ENCODE measurements at places on chromosomes 4 and X.
A peak's percentile ranks its signal among the peaks of the same experiment; 100 is the strongest.

- no peak for DNase-seq
These were observed 56.6 kb upstream of the BCOR start for GRCh38 chrX:40154250-40154852.

- DNase-seq = no peak
These were observed 60.7 kb upstream of the ALB start for GRCh38 chr4:73343432-73343831.

DNA sequence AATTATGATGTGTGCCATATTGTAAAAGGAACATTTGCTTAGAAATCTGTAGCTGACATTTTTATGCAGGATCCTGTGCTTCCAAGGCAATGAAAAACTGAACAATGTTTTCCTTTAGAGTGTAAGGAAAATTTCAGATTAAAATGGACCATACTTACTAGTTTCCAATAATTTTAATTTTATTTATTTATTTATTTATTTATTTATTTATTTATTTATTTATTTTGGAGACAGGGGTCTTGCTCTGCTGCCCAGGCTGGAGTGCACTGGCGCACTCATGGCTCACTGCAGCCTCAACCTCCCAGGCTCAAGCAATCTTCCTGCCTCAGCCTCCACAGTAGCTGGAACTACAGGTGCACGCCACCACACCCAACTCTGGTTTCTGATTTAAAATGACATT, 369.8 kb upstream of the HAND2 start:
- DNase-seq = no peak

DNA sequence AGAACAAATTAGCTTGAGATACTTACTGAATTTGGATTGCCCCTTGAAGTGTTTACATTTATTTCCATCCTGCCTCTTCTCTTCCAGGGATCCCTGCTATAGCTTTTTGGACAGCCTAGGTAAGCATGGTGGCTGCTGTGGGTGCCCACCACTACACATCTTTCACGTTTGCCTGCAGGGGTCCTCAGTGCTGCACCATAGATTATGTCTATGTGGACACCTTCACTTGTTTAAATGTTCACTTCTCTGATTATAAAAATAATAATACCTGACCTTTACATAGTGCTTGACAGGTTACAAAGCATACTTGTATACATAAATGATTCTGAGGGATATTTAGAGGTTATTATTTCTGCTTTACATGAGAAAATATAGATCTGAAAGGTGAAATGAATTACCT, 67.9 kb upstream of the SLC4A4 start:
- no peak for DNase-seq

DNA sequence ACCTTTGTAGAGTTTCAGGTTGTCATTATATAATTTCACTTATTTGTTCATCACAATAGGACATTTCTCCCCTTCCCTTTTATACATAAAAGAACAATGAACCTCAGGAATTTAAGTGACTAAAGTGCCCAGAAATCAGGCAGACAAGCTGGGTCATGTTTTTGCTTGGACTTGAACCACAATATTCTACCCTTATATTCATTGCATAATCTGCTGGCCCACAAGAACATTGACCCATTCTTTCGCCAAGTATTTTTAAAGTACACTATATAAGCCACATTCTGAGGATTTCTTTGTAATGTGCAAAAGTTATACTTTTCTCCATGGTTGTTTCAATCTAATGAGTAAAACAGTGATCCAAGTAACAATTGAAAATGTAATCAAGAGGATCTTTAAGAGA, 637.5 kb upstream of the SLIT2 start:
- no peak for DNase-seq

GRCh38 chrX:46620505-46620904, 46.9 kb downstream of the CHST7 start:
- DNase-seq = no peak

- DNase-seq = no peak
These were observed 330.9 kb upstream of the PPP1R2C start for GRCh38 chrX:43108828-43109227.

DNA sequence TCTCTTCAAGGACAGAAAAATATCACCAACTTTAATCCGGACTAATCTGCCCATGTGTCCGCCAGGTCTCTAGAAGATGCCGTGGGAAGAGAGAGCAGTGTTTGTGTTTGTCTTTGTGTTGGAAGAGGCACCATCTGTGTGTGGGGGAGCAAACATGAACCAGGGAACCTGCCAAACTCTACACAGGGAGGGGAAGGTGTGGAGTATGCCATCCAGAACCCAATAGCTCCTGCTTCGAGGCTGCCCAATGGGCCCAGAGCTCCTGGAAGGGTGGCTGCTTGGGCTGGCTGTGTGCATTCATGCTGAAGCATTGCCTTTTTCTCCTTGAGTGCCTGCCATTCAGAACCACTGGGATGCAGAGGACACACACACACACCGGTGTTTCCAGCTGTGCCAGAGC, 536.2 kb downstream of the MID1IP1 start:
- no peak for DNase-seq

DNA sequence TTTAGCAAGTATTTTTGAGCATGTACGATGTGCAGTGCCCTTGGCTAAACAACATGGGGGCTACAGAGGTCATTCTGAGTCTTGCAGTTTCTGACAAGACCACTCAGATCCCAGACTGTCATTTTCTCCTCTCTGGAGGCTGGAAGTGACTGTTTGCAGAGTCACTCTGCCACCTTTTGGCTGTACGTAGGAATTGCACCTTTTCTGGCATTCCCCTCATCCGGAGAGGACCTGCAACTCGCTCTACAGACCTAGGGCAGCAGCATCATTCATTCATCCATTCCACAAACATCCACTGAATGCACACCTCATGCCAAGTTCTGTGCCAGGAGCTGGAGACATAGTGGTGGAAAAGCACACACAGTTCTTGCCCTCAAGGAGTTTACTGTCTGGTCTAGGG, 160.4 kb upstream of the GPR101 start:
- no peak for DNase-seq

DNA sequence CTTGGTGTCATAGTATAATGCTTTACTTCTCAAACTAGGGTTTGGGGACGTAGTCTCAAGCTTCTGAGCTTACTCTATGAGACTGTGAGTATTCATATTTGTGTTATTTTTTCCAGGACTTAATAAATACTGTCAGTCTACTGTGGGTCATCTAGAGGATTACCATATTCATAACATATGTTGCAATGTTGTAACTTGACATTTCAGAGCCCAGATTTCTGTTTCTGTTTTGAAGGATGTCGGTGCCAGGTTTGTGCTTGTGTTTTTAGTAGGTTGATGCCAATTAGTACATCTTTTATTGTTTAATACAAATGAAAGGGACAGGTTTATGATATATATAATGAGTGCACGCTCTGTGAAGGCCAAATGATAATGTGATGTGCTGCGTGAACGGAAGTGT, 69.6 kb downstream of the SPANXN4 start:
- DNase-seq = no peak

DNA sequence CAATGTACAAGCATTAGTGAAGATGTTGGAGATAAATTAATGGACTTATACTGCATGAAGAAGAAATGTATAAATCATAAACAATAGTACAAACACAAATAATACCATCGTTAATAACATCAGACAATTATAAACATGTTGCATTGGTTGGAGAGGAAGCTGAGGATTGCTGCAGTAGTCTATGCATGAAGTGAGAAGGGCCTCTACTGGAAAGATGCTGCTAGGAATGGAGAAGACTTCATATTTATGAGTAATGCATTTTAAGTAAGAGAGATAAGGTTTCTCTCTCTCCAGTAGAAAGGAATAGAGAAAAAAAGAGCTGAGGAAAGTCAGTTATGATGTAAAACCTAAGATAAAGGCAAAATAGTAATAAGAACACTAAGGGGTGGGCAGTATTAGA, 247.8 kb downstream of the GRID2 start:
- DNase-seq = no peak

GRCh38 chrX:29470030-29470429, 745.3 kb upstream of the MAGEB2 start:
- DNase-seq = no peak

- DNase-seq = no peak
These were observed 48.8 kb downstream of the DKK2 start for GRCh38 chr4:106987311-106987710.

DNA sequence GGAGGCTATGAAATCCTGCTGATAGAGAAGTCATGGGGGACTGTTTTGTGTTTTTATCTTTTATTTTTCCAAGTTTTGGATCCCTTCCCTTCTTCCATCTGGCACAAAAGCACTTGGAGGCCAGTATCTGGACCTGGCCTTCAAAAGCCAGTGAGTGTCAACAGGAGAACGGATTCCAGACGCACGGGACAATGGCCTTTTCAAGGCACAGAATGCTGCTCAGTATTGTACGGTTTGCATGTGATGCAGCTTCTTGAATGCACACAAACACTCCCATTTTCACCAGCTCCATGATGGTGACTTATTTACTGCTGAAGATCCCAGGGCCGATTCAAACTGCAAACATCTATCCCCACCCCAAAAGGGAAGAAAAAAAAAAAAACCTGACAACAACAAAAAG, 145.4 kb downstream of the CPEB2 start:
- DNase-seq = no peak

DNA sequence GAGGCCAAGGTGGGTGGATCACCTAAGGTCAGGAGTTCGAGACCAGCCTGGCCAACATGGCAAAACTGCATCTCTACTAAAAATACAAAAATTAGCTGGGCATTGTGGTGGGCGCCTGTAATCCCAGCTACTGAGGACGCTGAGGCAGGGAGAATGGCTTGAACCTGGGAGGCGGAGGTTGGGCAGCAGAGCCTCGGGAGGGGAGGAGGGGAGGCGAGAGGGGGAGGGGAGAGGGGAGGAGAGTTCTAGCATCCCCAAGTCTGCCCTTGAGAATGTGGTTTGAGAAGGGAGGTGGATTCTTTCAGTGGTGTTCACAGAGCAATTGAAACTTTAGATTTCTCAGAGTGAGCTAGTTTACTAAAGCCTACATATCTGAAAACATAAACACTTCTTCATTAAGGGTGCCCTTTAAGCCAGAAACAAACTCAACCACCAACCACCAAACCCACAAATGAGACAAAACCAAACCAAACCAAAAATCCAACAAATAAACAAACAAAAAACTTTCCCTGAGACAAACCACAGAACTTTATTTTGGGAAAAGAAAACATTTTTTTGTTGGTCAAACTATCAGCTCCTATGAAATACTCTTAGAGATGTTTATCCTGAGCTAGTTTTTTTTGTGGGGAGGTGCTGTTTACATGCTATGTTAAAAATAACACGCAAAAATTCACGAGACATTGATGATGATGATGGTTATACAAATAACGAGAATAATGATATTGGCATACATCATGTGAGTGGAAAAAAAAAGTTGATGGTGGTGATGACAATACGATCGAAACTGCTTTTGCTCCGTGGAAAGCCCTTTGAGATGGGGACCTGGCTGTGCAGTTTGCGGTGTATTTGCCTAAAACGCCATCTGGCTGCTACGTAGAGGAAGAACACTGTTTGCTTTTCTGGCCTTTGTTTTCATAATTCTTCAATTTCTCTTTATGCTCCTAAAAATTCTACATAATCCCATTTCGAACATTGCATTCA, 98.2 kb upstream of the PRKX start:
- no peak for DNase-seq

- DNase-seq = no peak
These were observed 35.0 kb downstream of the ACOX3 start for GRCh38 chr4:8405516-8405875.

DNA sequence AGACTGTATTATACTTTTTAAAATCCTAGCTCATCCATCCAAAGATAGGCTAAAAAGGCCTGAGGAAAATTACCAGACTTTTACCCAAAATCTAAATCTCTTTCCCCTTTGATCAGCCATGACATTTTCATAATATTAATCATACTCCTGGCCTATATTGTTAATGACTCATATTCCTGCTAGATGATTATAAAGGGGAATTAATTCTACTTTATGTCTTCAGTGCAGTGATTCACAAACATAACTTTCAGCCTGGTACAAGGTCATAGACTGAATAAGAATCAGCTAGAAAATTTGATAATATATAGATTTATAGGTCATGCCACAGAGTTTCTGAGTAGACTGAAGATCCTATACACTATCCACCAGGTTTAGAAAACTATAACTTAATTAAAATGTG, 1905.4 kb downstream of the C4orf33 start:
- DNase-seq = no peak

- no peak for DNase-seq
These were observed 109.5 kb upstream of the NKX1-1 start for GRCh38 chr4:1515763-1516162.

- no peak for DNase-seq
These were observed 61.7 kb upstream of the CT45A1 start for GRCh38 chrX:135651647-135652295.

- no peak for DNase-seq
These were observed 391.5 kb upstream of the IGFBP7 start for GRCh38 chr4:57501720-57502119.

DNA sequence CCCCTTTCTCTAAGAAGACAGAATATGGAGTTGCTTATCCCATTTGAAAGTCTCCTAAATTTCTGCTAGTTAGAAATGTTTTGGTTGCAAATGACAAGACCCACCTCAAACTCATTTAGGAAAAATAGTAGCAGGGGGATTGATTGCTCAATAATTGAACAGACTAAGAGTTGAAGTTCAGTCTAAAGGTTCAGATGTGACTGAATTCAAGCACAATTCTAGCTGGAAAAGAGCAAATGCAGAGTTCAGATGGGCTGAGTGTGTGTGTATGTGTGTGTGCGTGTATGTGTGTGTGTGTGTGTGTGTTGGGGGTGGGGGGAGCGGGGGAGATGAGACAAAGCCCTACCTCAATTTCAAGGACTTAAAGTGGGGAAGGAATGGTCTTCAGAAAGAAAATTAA, 35.7 kb upstream of the SH3D19 start:
- no peak for DNase-seq

GRCh38 chr4:62018537-62018936, 818.4 kb downstream of the ADGRL3 start:
- DNase-seq = no peak

DNA sequence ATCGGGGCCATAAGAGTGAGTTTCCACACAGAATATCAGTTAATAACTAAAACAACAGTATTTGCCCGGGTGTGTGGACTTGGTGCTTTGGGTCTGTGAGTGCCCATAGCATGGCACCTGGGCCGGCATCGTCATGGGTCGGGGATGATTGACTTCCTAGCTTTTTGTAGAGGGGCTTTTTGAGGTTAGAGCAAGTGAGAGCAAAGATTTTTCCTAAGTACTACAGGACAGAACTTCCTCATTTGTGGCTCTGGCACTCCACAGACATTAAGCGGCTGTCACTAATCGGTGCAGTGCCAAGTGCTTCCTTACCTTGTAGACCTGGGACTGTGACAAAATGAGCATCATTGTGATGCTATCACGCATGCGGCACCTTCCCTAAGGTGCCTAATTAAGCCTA, 81.0 kb downstream of the SHROOM2 start:
- DNase-seq = no peak

DNA sequence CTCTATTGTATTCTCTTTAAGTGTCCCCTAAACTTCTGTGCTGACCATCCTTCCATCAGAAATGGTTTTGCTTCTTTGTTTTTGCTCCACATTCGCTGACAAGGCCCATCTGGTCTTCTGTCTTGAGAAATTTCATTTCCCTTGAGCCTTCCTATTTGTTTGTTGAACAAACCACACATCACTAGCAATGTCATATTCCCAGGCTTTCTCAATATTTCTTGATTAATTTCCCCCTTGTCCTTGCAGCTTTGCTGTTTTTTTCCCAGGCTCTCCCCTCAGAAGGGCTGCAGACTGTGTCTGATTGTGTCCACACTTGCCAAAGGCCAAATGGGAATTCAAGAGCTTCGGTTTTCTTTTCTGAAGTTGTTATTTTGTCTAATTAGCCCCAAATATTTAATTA, 158.9 kb downstream of the MID1IP1 start:
- DNase-seq = peak; percentile 1
